ENCODE measurements at places on chromosomes 3 and 15.

GRCh38 chr3:171267104-171267503 is 193.1 kb downstream of the TNIK start:
- no peak for DNase-seq

DNA sequence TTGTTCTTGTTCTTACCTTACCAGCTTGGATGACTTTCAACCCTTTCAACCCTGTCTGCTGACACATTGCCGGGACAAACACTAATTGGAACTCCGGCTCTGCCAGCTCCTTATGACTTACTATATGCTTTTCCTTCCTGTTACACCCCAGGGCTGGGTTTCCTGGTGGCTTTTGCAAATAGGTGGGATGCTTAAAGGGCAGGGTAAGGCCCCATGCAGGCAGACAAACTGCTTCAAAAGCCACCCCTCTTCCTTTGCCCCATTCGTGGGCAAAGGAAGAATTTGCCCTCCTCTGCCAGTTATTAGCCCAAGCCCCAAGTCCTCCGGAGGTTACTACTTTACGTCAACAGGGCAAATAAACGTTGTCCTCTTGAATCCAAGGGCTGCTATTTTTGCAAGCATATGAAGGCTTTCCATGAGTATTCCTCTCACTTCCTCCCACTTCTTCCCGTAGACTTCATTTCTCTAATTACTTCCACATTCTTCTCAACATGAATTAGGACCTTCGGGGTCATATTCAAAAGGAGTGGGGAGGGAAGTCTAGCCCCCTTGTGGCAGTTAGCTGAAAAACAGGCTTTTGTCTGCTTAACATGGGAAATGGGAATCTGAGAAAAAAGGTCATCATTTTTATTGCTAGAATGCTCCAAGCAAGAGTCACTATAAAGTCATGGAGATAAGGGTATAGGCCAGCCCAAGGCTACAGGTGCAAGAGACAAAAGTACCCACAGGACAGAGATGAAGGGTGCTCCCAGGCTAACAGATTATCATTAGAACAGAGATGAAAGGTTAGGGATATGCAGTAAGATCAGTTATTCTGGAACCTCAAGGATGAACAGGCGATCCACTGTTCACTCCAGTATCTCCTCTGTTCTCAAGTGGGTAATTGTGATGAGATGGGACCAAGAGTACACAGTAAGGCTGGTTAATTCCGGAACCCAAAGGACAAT is 56.3 kb upstream of the FSTL1 start:
- DNase-seq: no peak

GRCh38 chr3:114447950-114448479 is 154.2 kb downstream of the TIGIT start:
- no peak for DNase-seq

- no peak for DNase-seq
These were observed 19.7 kb downstream of the SLC6A20 start for GRCh38 chr3:45776611-45777010.

GRCh38 chr3:187274977-187275338 is 16.6 kb downstream of the MASP1 start:
- DNase-seq: no peak

- no peak for DNase-seq
These were observed 33.9 kb upstream of the TMCO5A start for GRCh38 chr15:37900326-37901221.

DNA sequence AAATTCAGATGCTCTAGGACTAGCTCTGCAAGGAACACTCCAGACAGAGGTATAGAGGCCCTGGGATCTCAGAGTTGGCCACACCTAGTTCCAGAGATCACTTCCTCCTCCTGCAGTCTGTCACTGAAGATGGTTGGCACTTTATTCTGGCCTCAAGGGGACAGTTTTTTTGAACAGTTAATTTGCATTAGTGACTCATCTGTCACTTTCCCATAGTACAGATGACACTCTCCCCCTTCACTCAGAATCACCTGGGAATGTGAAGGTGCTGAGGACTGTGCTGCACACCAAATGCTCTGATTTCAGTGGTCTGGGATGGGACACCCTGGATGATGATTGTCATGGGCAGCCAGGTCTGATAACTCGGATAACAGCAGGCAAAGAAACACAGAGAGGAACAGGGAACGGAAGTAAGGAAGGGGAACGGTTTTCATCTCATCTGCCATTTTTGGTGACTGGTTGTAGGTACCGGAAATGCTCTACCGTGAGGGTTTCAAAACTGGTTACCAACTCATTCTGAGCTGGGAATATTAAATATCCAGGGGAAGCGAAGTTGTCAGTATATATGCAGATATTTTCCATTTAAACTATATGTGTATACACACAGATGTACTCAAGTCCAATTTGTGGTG is 232.5 kb upstream of the ST8SIA2 start:
- no peak for DNase-seq

DNA sequence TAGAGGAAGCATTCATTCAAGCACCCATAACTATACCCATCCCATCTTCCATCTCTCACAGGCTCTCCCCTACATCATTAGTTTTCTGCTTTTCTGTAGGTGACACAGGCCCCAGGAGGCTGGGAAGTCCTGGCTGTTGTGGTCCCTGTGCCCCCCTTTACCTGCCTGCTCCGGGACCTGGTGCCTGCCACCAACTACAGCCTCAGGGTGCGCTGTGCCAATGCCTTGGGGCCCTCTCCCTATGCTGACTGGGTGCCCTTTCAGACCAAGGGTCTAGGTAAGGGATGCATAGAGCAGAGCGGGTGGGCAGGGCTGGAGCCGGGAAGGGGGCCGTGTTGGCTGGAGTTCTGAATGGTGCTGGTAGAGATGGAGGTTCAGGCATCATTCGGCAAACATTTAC is 8.2 kb downstream of the TYRO3 start:
- no peak for DNase-seq

GRCh38 chr3:179734497-179735281 is 81.8 kb downstream of the USP13 start:
- DNase-seq: no peak

GRCh38 chr3:61997101-61997500 is 376.2 kb downstream of the FEZF2 start:
- no peak for DNase-seq
